ENCODE measurements at places on chromosomes 1 and 21.

DNA sequence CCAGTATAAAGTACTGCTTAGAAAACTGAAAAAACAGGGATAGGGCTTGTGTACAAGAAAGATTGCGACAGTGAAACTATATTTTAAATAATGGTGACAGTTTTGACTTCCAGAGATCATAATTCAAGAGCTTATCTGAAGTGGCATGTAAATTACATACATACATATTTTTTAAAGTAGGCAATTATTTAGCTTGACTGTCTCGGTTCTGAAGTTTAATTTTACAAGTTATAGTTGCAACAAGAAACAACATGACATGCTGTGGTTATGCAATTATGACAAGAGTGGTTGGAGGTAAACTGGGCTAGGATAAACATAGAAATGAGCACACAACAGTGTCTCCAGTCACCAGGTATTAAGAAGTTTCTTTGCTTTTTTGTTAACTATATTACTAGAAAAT lies 4.1 kb downstream of the C1orf21 start:
- no peak for DNase-seq

DNA sequence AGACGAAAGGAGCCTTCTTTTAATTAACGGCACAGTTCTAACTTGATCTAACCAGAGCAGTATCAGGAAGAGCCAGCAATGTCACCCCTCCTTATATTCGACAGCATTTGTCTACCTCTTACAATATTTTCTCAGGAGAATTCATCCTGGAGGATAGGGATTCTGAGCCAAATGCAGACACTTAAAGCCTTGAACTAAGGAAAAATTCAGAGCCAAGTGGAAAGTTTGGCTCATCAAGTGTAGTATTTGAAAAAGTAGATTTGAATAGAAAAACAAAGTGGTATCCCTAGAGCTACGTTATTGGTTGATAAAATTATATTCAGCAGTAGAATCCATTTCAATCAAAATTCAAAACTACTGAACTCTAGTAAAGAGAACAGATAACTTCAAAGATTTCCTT lies 732.0 kb upstream of the ADGRL2 start:
- no peak for DNase-seq

DNA sequence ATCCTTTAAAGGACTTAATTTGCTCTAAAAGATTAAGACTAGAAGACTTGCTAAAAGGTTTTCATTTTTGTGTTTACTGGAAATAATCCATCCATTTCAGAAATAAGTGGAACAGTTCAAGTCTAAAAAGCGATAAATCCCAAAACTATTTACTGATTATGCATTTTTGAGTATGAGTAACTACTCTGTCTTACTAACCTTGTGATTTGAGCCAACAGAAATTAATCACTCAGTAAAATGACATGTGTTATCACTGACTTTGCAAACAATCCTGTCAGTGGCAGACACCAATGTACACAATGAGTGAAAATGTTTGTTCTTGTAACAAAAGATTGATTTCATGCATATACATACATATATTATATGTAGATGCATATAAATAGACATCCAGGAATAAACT lies 218.0 kb downstream of the DENND1B start:
- DNase-seq, result no peak

GRCh38 chr1:42680921-42681683 lies 1.1 kb upstream of the YBX1 start:
- DNase-seq, result peak; percentile 40

- DNase-seq, result no peak
Measured at GRCh38 chr1:117591252-117591651, 14.6 kb upstream of the TENT5C start.

DNA sequence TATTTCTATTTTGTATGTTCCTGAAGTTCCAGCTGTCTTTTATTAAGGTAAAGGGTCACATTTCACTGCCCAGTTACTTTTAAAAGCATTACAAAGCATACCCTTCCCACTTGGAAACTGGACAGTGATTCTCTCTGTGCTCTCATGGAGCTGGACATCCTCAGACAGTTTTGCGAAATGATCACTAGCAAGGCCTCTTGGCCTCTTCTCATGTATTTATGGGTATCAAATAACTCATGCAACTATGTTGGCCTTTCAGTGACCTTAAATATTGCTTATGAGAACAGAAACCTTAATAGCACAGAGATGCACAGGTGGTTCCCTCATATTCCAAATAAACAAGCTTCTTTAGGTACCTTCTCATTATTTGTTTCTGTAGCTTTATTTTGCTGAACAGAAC lies 7.9 kb upstream of the AMPD1 start:
- no peak for DNase-seq

- DNase-seq, result no peak
Measured at GRCh38 chr1:88433556-88433955, 250.5 kb upstream of the PKN2 start.

DNA sequence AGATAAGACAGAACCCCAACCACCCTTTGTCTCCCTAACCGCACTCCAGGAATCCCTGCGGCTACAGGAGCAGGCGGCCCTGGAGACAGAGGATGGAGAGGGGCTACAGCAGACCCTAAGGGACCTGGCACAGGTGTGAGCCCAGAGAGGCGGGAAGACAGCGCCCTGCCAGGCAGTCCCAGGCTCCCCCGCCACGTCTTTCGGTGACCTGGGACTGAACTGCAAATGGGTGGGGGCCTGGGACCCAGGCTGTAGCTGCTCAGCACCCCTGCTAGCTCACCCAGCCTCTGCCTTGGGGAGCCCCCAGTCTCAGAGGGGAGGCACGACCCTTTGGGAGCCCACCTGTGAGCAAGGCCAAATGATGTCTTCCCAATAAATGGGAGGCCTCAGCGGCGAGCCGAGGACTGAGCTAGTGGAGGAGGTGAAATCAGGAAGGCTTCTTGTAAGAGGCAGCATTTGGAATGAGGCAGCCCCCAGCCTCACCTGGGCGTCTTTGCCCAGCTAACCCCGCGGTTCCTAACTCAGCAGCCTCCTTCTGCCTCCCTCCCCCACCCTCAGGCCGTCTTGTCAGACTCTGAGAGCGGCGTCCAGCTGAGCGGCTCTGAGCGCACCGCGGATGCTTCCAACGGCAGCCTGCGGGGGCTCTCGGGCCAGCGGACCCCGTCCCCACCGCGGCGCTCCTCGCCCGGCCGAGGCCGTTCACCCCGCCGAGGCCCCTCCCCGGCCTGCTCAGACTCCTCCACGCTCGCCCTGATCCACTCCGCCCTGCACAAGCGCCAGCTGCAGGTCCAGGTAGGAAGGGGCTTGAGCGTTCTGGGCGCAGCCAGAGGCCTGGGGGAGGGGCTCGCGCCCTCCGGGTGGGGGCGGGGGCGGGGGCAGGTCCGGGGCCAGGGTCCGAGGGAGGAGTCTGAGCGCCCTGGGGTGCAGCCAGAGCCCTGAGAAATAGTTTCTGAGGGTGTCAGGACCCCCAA lies 16.9 kb downstream of the CROCC start:
- DNase-seq, result no peak

All from thymus (tissue), 14 donors.